ENCODE measurements at places on chromosomes 6 and 20.

DNA sequence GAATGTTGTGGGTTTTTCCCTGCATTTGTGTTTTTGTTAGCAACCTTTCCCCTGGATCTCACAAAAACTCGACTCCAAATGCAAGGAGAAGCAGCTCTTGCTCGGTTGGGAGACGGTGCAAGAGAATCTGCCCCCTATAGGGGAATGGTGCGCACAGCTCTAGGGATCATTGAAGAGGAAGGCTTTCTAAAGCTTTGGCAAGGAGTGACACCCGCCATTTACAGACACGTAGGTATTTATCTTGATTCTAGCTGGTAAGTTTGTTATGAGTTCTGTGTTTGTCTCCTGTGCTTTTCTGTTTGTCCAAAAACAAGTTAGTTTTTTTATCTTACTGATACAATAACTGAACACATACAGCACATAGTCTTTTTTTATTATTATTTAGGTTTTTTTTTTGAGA lies 3.0 kb downstream of the SLC25A27 start:
- DNase-seq: peak; percentile 8

GRCh38 chr20:47741669-47742608 lies 43.3 kb downstream of the SULF2 start:
- no peak for DNase-seq

DNA sequence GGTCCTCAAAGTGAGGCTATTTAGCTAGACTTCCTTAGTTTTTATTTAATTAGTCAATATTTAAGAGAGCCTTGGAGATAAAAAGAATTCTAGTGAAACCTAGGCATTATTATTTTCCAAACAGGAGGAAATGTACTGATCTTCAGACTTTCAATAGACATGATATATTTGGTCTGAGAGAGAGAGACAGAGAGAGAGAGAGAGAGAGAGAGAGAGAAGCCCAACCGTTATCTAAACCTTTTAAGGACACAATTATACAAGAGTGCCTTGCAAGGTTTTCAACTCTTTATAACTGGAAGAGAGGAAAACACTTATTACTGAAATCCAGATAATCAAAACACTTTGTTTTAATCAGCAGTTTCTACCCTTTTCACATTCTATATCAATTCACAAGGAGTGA lies 64.8 kb downstream of the BACH2 start:
- no peak for DNase-seq

GRCh38 chr6:170270984-170271593 lies 19.8 kb downstream of the DLL1 start:
- DNase-seq: no peak

- no peak for DNase-seq
Observed at GRCh38 chr6:125157725-125158124, 4.2 kb downstream of the TPD52L1 start.

GRCh38 chr6:167919349-167919748 lies 78.1 kb upstream of the KIF25 start:
- DNase-seq: no peak

Data from activated CD4-positive, alpha-beta T cell treated with anti-CD3 and anti-CD28 coated beads for 48 hours (primary cell).